ENCODE measurements at places on chromosomes 12 and 14.

- DNase-seq, result peak; percentile 13
Observed at GRCh38 chr12:55830601-55831446, 1.4 kb upstream of the DNAJC14 start.

- no peak for DNase-seq
Observed at GRCh38 chr14:35220920-35221319, 71.3 kb upstream of the PSMA6 start.

DNA sequence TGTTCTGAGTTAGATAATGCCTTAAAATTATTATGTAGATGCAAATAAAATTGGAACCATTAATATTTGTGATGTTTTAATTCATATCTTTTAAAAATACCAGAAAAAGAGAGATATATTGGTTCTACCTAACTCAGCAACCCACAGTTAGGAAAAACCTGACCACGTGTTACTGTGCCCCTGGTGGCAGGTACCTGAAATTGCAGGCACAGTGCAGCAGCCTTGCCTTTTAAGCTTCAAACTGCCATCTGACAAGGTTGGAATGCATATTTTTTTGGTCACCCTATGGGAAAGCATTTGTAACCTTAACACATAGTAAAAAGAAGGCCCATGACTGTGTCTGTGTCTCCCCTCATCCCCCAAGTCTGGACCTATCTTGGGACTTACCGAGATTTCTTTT, 109.4 kb upstream of the NOS1 start:
- no peak for DNase-seq

- no peak for DNase-seq
Observed at GRCh38 chr14:70045844-70046535, 142.8 kb downstream of the SLC8A3 start.

GRCh38 chr12:58541300-58541690, 379.0 kb downstream of the LRIG3 start:
- DNase-seq, result no peak

DNA sequence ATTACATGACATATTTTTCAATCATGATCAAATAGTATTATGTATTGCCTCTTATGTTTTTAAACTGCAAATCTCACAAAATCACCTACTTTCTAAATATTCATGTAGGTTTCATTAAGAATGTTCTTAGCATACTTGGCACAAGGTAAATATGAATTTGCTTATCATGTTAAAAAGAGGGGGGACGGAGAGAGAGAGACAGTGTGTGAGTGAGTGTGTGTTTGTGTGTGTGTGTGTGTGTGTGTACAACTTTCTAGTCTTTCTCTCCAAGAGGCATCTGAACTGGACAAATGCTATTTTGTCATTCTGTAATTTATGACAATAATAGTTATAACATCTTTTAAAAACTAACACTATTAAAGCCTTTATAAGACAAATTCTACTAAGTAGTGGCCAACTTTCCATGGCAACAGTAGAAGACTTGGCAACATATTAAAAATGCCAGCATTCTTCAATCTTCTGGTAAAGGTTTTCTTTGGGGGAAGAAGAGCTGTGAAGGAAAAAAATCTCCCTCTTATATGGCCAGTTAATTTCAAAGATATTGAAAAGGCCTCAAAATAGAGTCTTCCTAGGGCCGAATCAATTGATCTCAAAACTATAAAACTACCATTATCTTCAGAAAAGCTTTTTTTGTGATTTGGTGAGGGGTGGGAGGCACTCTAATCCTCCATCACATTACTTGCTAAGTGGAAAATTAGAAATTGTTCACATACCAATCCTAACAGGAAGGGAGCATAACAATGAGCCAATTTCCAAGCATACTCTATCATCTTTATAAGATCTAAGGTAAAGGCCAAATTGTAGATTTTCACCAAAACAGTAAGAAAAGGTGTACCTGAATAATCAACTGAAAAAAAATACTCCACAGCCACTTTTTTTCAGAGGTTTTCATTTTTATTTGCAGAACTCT, 28.2 kb downstream of the CDK17 start:
- no peak for DNase-seq

DNA sequence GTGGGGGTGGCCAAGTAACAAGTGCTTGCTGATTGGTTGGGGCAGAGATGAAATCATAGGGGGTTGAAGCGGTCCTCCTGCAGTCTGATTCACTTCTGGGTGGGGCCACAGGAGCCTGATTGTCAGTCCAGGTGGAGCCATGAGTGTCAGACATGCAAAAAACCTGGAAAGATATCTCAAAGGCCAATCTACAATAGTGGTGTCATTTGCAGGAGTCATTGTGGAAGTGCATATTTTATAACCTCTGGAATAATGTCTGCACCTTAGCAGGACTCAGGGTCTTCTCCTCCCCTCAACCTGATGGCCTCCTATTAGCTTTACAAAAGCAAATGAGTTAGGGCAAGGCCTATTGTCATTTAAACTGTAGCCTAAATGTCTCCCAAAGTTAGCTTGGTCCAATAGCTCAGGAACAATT, 241.4 kb downstream of the NUAK1 start:
- no peak for DNase-seq
